ENCODE measurements at places on chromosomes 4 and X.

DNA sequence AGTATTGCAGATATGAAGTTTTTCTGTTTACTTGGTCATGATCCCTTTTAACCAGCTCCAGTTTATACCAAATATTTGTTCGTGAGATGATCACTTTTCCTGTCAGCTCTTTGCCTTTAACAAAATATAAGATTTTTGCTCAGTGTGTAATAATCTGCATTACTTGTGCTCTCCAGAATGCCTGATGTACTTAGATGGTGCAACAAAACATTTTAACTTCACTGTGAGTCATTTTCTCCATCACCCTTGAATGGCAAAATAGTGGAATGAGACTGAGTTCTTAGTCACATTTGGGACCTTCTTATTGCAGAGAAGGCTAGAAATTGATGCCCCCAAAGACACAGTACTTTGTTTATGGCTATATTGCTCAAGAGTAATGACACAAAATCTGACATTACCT, 252.0 kb downstream of the FRMPD4 start:
- no peak for DNase-seq

- DNase-seq: no peak
Observed at GRCh38 chrX:19758539-19758938, 128.9 kb downstream of the SH3KBP1 start.

DNA sequence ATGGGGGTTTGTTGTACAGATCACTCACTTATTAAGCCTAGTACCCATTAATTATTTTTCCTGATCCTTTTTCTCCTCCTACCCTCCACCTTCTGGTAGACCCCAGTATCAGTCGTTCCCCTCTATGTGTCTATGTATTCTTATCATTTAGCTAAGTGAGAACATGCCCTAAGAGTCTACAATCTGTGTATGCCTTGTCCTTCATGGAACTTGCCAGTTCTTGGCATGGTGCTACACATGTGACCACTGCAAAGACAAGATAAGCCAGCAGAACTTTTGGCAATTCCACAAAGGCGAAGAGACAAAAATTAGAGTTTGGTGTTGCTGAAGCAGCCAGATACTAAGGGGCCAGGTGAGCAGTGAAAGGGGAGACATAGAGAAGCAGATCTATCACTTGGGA, 101.3 kb downstream of the CORIN start:
- DNase-seq: no peak

GRCh38 chr4:56086561-56086960, 137.8 kb downstream of the CEP135 start:
- no peak for DNase-seq

- DNase-seq: no peak
Observed at GRCh38 chrX:107566604-107567262, 61.6 kb upstream of the PRPS1 start.

DNA sequence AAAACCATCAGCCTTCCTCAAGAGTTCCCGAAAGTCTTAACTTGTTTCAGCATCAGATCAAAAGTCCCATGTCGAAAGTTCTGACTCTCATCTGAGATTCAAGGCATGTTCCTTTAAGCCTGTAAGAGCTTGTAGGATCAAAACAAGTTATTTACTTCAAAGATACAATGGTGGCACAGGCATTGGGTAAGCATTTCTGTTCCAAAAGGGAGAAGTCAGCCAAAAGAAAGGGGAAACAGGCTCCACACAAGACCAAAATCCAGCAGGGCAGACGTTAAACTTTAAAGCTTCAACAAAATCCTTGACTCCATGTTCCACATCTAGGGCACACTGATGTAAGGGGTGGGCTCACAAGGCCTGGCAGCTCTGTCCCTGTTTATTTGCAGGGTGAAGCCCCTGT, 91.7 kb downstream of the FHDC1 start:
- no peak for DNase-seq

DNA sequence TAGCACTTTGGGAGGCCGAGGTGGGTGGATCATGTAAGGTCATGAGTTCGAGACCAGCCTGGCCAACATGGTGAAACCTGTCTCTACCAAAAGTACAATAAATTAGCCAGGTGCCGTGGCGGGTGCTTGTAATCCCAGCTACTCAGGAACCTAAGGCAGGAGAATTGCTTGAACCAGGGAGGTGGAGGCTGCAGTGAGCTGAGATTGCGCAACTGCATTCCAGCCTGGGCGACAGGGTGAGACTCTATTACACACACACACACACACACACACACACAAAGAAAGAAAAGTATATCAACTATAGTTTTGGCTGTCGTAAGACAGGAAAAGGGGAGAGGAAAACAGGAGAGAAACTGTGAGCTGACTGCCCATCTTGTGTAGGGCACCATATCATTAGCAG, 171.7 kb downstream of the ADAMTS3 start:
- DNase-seq: no peak

DNA sequence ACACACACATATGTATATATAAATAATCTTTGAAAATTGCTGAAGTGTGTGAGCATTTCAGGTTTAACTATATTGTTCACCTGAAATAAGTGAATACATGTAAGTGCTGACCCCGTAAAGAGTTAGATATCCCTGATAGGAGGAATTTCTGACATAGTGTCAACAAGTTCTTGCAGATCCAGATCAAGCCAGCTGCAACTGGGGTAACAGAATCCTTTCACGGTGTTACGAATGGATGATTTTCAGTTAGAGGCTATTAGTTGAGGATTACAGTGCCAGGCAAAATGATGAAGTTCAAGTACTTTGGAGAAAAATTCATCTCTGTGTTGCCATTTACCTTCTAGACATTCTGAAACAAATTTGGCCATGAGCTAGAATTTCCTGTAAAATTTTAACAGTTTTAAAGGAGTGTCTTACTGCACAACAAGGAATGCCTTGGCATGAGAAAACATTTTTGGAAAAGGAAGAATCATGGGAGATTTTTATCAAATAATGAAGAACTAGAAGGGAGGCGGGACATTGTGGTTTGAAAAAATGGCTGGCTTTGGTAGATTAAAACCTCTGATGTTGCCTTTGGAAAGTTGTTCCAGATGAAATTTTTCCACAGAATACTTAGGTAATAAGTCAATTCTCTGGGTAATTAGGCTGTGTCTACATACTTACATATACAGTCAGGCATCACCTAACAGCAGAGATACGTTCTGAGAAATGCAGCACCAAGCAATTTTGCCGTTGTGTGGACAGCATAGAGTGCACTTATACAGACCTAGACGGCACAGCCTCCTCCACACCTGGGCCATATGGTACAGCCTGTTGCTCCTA, 84.4 kb upstream of the FAT1 start:
- DNase-seq: no peak

DNA sequence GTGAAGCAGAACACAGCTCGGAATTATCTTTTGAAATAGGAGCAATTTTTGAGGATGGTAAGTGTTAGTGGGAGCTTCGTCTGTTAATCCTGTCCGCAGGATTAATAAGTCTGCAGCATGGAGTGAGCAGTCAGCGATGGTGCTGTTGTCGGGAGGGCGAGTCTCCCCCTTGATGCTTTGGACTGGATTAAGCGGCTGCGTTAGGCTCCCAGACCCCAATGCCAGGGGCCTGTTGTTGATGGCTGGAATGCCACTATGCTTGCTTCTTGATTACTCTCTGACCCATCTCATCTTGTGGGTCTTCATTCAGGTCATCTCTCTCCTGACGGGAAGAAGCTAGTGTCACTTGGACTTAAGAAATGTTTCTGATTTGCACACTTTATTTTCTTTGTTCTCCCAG, 332.6 kb downstream of the ARHGAP10 start:
- no peak for DNase-seq

- no peak for DNase-seq
Observed at GRCh38 chr4:155444721-155445120, 68.0 kb upstream of the MAP9 start.

DNA sequence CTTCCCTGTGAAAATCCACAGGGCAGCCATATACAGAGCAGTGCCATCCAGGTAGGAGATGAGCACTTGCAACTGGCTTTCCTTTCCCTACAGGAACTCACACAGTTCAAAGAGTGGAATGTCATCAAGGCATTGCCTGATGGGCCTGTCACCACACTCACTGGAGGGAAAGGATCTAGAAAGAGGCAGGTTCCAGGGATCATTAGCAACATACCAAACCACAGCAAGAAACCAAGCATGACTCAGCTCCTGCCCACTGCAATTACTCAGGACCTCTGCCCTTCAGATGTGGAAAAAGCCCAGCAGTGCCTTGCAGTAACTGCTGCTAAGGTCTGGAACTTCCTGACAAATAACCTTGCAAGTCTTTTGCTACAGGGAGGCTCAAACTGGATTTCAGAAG, 101.2 kb downstream of the ZNF674 start:
- DNase-seq: no peak

DNA sequence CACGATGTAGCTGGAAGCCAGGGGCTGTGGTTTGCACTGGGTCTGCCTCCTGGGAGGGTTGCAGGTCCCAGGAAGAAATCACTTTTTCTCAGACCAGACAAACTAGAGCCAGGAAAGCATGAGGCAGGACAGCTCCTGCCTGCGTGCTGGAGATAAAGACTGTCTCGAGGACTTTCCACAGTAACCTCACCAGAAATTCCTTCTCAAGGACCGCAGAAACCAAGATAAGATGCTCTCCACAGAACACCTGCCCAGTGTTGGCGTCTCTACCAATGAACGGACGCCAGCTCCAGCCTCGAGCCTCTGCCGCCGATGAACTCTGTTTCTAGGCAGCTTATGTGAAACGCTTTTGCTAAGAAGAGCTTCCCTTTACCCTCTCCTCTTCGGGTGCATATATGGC, 76.9 kb upstream of the AFAP1 start:
- DNase-seq: no peak

GRCh38 chr4:5462254-5462835, 246.0 kb downstream of the EVC2 start:
- no peak for DNase-seq
